ENCODE measurements at places on chromosomes 2 and 18.

GRCh38 chr18:48975817-48976649, 25.3 kb upstream of the SMAD7 start:
- DNase-seq = peak; percentile 85

GRCh38 chr18:47969816-47970215, 39.4 kb upstream of the SMAD2 start:
- DNase-seq = peak; percentile 24

DNA sequence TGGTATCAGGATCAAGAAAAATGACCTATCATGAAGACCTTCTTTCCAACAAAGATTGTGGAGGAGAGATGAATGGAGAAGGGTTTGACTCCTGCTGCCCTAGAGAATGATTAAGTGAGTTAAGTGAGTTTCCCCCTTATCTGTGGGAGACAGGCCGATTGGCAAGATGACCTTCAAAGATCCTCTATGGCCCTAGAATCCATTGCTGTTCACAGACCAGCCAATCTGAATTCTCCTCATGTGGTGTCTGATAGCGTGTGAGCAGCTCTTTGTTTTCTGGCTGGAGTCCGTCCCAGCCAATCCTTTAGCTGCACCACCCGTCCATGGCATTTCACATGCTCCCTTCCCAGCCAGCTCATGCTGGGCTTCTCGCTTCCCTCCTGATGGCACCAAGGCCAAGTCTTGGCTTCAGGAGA, 79.4 kb downstream of the MARCHF4 start:
- no peak for DNase-seq

DNA sequence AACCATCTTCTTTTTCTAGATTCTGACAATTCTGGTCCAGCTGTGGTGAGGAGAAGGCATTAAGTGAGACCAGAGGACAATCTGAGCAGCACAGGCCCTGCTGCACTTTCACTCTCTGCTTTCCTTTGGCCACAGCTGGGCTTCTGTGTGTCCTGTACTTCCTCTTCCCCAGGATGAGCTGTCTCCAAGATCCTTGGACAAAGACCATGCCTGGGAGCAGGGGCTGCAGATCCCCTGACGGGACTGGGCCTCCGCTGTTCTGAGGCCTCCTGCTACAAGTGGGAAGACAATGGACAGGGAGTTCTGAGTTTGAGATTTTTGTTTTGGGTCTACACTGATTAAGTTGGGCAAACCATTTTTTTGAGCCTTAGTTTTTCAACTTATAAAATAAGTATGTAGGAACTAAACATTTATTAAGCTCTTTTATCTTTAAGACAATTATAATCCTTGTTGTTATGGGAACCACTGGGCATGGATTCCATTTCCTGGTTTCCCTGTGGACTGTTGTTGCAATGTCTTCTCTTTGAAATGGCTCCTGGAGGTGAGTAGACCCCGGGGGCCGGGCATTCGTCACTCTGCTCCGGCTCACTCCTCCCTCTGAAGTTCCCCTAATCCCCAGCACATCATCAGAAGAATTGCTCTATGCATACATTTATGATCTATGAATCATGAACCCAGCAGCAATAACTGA, 266.6 kb downstream of the ACTR3 start:
- DNase-seq = no peak

DNA sequence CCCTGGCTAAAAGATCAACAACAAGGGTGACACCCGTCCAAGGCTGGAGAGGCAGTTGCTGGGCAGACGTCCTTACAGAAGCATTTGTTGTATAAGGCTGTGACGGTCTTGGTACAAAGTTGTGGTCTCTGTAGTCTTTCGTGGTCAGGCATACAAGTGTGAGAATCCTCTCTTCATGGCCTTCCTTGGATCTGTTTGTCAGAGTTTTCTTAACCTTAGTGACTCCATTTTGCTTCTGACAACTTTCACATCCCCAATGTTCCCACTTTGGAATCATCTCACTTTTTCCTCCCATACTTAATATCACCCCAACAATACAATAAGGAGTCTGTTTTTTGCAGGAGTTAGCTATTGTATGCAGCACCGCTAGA, 72.7 kb upstream of the ZCCHC2 start:
- DNase-seq = no peak

DNA sequence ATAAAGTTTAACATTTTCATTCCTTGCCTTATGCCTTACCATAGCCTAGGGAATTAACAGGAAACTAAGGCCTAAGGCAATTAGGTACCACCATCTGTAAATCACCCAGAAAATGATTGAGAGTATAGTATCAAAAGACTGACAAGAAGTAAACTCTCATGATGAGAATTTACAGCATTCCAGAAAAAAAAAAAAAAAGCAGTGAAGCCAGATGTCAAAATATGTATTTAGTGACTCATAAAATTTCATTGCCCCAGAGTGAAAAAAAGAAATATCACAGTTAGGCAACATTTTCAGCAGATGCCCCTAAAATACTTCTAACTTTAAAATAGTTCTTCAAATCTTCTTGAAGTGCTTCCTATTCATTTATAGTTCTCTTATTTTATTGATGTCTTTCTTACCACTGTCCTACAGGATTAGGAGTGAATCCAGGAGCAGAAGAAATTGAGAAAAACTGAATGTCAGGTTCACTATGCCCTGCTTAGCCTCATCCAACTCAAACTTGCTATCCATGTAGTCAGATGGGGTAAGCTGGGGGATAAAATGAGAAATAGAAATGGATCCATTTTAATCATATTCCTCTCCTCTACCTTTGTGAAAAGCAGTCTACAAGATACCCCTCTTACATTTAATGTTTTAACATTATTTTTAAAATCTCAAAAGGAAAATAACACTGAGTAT, 57.3 kb upstream of the TANK start:
- peak; percentile 81 for DNase-seq

DNA sequence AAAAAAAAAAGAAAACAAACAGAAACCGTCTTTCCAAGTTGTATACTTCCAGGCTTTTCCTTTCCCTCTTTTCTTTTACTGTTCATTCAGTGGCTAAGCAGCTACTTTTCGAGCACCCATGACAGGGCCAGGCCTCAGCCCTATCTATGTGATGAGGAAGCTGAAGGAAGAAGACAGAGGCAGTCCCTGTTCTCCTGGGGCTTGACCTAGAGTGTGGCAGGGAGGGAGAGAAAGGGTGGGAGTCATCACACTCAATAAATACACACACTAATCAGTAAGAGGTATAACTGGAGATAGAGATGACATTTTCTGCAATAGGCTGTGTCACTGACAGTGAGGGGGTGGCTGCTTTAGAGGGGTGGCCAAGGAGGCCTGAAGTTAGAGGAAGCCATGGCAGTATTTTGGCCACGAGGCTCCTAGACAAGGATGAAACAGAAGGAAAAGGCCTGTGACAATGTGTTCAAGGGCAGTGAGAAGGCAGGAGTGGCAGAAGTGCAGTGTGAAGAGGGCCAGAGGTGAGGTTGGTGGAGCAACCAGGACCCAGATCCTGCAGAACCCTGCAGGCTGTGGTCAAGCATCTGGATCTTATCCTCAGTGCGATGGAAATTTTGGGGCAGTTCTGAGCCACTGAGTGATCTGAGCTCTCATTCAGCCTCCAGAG, 131.8 kb upstream of the TTC39C start:
- no peak for DNase-seq

DNA sequence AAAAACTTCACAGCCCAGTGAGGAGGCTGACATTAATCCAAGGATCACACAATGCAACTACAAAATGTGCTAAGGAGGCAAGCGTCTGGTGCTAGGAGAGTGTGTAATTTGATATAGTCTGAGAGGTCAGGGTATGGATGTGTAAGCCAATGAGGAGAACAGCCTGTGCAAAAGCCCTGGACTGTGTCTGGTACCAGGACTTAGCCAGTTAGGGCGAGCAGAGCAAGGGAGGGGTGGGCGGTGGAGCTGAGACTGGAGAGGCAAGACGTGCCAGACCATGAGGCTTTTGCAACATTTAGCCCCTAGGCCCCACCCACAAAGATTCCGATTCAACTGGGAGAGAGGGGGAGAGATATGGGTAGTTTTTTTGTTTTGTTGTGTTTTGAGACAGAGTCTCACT, 33.5 kb upstream of the SPRED2 start:
- DNase-seq = no peak

GRCh38 chr2:169509298-169509885, at the start of gene KLHL41:
Gene KLHL41, plus strand, starts transcription at chr2:169509702. Its CDS starts 77 bp downstream, at chr2:169509779.
- peak; percentile 62 for DNase-seq

DNA sequence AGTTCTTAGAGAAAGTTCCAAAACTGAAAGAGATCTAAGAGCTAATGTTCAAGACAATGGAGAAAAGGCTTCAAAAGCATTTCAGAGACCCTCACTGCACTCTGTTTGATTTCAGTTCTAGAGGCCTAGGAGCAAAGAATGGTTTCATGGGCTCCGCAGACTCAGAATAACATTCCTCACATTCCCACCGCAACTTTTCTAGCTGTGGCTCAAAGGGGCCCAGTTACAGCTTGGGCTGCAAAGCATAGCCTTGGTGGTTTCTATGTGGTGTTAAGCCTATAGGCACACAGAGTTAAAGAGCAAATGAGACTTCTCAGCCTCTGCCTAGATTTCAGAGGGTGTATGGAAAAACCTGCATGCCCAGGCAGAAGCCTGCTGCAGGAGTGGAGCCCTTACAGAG, 73.0 kb downstream of the FSIP2 start:
- no peak for DNase-seq

GRCh38 chr2:152054593-152054992, 44.3 kb downstream of the CACNB4 start:
- DNase-seq = peak; percentile 56

DNA sequence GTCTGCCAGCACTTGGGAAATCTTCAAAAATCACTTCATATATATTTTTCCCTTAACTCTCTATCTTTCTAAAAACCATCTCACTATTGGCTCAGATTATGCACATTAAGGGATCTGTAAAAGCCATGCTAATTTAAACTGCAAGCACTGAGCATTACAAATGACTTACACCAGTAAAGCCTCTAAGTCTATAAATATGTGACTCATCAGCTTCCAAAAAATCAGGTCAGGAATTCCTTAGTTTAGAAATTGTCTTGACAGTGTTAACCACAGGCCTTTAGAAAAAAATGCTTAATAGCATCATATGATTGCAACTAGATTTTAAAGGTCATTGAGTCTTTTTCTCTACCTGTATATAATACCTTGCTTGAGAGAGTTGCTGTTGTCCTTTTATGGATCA, 1113.6 kb upstream of the PIK3C3 start:
- DNase-seq = peak; percentile 65

DNA sequence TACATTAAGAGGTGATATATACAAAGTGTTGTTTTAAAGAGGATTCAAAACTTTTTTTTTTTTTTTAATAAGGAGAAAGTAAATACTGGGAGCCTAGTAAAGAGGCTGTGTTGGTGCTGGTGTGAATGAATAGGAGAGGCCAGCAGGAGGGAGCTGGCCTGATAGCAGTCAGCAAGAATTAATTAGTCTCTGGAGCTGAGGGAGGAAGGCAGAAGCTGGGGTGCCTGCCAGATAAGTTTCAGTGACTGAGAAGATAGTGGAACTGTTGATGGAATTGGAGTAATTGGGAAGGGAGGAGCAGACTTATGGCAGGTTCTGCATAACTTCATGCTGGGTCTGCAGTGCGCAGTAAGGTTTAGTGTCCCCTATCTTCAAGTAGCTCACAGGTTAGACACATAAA, 36.2 kb upstream of the SNORC start:
- DNase-seq = no peak

DNA sequence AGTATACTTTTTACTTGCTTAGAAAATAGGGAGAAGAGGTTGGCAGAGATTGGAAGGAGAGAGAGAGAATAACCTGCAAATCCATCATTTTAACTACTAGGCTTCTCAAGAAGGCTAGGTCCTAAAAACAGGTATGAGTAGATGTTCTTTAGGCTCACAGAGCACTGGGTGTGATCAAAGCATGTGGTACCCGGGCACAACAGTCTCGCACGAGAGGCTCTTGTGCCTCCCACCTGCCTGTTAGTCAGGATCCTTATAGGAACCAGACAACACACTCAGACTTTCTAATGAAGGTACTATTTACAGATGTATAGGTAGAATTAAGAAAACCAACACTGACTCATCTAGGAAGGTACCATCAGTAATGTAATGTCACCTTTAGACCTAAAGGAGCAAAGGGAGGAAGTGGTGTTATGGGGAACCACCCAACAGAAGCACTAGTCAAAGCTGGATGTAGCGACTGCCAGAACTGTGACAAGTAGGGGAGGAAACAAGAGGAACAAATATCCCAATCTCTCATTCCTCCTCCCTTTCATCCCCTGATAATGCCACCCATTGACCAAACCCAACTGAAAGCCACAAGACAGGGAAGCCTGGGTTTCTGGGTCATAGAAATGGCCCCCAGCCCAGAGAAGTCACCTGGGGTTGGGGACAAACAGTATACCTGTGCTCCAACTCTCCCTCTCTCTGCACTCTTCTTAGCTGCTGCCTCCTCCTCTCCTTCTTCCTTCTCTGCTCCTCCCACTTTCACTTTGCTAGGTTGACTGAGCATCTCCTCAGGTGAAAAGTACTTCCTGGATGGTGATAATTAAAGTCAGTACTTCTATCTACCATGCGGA, 16.0 kb upstream of the MARCHF4 start:
- DNase-seq = no peak
